ENCODE measurements at places on chromosomes 11 and 22.
A peak's percentile ranks its signal among the peaks of the same experiment; 100 is the strongest.

DNA sequence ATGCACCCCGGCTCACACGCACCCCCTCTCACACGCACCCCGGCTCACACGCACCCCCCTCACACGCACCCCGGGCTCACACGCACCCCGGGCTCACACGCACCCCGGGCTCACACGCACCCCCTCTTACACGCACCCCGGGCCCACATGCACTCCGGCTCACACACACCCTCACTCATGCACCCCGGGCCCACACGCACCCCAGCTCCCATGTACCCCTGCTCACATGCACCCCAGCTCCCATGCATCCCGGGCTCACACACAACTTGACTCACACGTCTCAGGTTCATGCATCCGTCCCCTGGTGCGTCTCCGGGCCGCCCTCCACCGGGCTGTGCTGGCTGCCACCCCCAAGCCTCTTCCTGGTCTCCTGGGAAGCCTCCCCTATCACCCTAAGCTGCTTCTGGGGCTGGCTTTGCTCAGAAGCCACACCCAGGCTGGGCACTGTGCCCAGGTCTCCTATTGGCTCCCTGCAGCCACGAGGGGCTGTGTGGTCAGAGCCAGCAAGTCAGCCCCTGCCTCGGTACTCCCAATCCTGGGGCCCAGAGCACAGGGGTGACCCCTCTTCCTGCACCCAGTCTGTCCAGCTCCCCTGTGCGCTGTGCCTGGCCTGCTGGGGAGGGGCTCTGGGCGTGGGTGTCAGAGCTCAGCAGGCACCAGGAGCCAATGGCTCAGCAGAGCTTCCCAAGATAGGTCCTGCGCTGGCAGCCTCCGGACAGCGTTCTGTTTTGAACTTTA, 16.9 kb downstream of the TSPAN4 start:
- DNase-seq, result peak; percentile 83

DNA sequence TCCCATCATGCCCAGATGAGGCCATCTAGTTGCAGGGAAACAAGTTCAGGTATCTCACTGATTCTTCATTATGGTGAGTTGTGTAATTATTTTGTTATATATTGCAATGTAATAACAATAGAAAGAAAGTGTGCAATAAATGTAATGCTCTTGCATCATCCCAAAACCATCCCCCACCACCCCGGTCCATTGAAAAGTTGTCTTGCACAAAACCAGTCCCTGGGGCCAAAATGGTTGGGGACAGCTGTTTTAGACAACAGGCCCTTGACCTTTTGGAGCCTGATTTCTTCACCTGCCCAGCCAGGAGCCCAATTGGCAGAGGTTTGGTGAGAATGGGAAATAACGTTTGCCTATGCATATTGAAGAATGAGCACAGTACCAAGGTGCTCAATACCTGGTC, 15.9 kb downstream of the MPEG1 start:
- no peak for DNase-seq

DNA sequence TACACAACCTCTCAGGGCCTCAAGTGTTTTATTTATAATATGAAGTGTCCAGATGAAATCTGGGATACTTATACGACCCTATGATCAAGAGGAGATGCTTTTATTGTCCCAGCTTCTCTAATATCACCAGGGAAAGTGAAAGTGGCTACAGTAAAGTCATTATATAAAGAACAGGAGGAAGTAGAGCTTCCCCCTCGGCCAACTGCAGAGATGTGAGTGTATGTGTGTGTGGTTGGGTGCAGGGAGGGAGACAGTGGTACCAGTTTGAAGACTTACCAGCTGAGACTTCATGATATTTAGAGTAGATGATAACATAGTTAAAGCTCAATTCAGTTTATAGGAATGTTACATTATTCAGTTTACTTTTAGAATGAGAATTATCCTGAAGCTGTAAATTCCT, 373.6 kb upstream of the DDI1 start:
- DNase-seq, result no peak

DNA sequence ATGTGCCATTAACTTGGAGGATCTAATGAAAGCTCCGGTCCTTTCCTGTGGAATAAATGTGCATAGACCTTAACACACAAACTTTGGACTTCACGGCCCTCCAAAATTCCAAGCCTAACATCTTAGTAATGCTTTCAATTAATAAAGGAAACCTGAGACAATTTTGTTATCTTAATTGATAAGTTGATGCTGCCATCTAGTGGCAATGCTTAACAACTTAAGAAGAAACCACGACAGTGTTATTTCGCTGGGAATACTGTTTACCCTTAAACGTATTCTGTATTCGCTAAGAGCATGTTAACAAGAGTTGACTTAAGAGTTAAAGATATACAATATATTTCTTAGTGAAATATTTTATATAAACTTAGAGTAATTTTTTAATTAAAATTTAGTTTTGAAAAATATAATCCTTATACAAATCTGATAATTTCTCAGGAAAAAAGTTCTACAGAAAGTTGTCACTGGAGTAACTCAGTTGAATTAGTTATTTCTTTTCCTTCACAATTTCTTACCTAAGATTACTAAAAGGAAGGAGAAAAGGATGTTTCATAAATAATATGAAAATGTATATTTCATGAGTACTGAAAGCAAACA, 35.0 kb upstream of the OR9G4 start:
- no peak for DNase-seq

- DNase-seq, result no peak
Observed at GRCh38 chr22:31635638-31636306, 26.2 kb downstream of the PISD start.

DNA sequence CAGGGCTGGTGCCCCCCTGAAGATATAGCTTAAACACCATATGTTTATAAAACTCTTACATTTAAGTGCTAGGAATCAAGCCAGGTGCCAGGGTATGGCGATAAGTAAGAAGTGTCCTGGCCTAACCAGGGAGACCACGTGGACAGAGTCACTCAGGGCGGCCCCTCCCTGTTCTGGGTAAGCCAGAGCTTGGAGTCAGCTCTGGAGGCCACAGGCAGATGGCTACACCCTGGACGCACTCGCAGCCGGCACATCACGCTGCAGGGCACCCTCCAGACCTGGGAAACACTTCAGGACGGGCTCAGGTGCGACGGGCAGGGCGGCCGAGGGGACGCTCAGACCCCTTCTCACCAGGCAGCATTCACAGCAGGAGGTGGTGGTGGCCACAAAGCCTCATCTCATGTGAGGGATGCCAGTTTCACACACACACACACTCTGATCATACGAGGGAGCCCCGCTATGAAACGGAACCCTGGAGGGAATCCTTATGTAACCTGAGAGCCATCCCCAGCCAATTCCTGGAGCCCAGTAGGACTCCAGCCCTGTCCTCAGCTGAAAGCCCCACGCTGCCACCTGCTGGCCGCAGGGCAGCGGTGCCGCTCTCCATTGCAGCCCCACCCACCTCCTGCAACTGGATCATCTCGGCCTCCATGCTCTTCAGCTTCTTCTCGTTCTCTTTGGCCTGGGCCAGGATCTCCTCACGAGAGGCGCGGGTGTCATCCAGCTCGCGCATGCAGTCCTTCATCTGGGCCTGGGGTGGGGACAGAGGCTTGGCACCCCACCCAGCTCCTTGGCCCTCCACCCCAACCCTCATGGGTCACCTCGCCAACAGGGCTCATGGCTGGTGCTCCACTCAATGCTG, 33.4 kb downstream of the APOL1 start:
- peak; percentile 81 for DNase-seq

GRCh38 chr11:8683115-8683807, 669 bp downstream of the RPL27A start:
- DNase-seq, result peak; percentile 9

DNA sequence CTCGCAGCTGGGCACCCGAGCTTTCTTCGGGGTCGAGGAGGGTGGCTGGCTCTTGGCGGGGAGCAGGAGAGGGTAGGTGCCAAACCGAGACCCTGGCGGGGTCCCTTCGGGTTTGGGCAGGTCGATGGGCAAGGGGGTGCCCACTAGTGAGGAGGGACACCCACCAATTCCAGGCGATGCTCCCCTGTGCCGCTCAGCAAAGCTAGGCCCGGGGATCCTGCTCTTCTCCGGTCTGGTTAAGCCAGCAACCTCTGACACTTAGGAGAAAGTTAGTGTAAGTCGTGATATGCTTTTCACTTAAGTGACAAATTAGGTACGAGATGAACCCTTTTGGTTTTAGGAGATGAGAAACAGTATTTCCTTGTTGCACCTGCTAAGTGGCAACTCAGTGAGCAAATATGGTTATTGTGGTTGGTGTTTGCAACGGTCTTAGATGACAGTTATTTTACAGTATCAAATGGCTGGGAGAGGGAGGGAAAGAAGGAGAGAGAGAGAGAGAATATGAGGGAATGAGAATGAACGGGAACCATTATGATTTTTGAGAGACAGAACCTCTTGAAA, 565 bp downstream of the NUCB2 start:
- no peak for DNase-seq

DNA sequence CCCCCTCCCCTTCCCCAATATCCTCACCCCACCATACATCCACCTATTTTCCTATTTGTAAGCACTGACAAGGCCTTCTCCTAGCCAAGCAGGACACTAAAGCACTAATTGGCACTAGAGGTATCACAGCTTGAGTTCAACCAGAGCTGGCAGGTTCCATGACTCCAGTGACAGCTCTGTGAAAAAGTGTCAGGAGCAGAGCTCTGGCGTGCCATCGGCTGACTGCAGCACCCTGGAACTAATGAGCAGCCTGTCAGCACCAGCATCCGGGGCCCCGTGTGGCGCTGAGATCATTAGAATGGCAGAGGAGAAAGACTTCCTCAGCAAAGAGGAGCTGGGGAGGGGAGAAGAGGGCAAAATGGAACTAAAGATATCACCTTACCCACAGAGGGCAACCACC, 847.4 kb downstream of the NTM start:
- DNase-seq, result no peak

GRCh38 chr11:96001037-96001436, 77.1 kb upstream of the MTMR2 start:
- peak; percentile 94 for DNase-seq

DNA sequence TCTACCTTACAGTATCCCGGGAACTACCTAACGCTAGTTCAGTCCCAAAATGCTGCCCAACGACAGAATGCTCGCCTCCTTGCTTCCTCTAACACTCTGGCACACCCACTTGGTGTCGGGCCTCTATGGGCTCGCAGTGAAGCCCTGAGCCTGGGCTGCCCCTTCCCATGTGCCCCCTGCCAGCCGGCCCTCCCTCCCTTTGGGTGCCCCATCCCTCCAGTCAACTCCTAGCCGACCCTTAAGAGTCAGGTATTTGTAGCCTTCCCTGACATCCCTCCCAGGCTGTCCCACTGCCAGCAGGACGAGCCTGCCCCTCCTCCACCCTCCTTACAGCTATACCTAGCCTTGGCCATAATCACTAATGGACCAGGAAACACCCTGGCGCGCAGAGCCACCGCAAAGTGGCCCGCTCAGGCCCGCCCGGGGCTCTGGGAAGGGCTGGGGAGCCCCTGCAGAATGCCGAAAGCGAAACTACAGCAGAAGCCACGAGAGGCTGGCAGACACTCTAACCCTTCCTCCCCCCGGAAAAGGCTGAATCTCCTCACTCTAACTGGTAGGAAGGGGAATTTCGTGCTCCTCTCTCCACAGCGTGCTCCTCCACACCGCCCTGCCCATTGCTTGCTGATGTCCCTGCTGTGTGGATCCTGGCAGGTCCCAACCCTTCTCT, 8.2 kb downstream of the CBX7 start:
- DNase-seq, result no peak

DNA sequence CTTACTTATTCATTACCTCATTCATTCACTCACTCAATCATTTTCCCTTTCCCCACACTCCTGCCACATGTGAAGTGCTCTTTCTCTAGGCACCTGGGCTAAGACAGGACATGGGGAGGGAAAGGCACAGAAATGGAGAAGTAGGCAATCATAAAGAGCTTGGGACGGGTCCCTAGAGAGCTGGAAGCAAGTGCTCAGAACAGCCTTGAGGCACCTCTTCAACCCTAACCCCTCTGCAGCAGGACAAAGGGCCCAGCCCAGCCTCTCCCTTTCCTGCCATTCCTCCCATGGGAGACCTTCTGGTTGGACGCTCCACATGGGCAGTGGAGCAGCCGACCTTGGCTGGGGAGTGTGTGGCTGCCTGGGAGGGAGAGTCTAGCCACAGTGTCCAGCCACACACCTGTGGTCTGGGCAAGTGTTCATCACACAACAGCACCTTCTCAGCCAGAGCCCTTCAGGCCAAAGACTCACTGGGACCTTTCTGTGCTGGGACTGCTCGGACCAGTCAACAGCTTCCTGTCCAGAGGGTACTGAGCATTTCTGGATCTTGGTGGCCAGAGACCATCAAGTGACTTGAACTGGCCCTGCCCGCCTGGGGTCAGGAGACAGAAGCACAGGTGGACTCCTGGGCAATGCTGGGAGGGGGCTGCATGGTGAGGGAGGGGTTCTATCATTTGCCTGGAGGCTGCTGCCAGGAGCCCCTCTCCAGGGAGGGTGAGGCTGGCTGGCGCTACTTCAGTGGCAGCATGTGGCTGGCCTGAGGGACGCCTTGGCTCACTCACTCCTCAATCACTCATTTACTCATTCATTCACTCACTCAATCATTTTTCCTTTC, 1.0 kb upstream of the MUC5AC start:
- DNase-seq, result no peak

DNA sequence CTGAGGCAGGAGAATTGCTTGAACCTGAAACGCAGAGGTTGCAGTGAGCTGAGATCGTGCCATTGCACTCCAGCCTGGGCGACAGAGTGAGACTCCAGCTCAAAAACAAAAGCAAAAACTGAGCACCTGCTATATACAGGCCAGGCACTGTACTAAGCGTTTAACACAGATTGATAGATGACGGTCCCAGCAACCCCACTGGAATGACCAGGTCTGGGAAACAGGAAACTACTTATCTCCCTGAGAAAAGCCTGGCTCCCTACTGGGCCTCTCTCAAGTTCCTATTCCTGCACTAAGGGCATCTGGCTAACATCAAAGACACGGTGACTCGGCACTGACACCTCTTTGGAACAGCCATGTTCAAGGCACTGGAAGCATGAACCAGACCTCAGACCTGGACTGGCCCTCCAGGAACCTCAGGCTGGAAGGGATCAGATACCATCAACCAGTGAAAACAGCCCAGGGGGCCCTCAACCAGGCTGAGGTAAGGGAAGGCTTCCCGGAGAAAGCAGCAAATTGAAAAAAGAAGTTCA, 16.6 kb downstream of the ARAP1 start:
- no peak for DNase-seq

DNA sequence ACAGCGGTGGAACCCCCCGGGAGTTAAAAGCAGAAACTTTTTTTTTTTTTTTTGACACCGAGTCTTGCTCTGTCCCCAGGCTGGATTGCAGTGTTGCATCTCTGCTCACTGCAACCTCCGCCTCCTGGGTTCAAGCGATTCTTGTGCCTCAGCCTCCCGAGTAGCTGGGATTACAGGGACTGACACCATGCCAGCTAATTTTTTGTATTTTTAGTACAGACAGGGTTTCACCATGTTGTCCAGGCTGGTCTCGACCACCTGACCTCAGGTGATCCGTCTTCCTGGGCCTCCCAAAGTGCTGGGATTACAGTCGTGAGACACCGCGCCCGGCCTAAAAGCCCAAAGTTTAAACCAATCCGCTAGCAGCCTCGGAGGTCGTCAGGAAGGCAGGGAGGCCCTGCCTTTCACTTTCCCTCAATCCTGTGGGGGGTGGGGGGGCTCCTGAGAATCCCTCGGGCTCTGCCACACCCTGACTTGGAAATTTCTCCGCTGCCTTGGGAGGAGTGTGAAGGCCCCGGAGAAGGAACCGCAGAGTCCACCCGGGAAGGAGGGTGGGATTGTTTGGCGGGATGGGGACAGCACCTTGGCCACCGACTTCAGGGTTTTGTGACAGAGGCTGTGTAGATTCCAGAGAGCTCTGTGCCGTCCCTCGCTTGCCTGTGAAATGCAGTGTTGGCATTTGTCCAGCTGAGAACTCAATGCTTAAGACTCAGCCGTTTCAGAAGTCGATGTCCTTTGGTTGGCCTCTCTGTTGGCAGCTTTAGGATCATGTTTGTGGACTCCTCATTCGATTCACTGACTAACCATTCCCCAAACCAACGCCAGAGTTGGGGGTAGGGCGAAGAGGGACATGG, 1.0 kb downstream of the ARHGAP8 start:
- no peak for DNase-seq

Measured in right atrium auricular region (tissue), 2 donors.